NCI-H1092 (cell line): ENCODE measurements at places on chromosomes 2 and 18.

- DNase-seq, result peak; percentile 36
Measured at GRCh38 chr2:55112229-55113031, 62.2 kb upstream of the RTN4 start.

DNA sequence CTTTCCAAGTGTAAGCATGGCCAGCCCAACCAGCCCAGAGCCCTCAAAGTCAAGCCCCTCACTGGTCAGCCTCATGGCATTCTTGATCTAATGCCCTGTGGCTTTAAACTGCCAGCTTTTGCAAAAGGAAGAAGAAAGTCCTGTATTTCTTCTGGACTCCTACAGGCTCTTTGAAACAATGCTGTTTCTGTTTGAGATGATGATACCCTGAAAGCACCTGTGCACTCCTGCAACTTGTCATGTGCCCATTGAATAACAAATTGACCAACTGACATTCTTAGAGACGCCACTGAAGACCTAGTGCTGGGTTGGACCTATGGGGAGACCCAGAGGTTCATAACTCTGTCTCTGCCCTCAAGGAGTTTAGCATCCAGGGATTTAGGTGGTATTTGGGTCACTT, 82.0 kb upstream of the MSH2 start:
- DNase-seq, result no peak

GRCh38 chr2:240998995-240999791, 775 bp downstream of the SNED1 start:
- DNase-seq, result no peak

GRCh38 chr2:203973676-203974075, 37.1 kb downstream of the ICOS start:
- no peak for DNase-seq

GRCh38 chr18:49561289-49562193, at the start of gene LIPG:
TSS of gene LIPG (plus strand) at chr18:49562057. CDS start at chr18:49562309, 252 bp downstream.
- peak; percentile 64 for DNase-seq

DNA sequence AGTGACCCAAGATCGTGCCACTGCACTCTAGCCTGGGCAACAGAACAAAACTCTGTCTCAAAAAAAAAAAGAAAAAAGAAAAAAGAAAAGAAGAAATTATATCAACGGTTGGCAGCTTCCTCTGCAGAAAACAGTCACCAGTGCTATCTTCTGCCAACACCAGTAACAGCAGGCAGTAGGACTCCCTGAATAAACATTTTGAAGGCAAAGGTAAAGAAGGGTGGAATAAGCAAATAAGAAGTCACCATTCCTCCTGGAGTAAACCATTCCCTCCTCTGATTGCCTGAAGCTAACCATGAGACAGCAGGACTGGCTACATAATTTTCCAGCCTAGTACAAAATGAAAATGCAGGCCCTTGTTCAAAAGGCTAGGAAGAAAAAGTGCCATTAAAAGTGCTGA, 9.0 kb upstream of the RNF103 start:
- DNase-seq, result no peak

DNA sequence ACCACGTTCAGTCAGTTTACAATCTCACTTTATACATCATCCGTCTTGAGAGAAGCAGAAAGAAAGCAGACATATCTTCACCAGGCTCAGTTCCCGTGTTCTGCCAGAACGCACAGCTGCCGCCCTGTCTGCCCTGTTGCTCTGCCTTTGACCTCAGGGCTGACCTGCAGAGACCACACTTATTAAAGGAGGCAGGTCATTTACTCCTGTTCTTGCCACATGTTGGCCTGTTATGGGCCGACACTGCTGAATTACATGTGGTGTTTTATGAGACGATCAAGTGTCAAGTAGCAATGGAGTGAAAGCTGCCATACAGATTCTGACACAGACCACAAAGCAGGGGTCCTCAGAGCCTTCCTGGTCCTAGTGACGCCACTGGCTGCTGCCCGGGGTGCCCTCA, 232.2 kb downstream of the TTC32 start:
- DNase-seq, result no peak

GRCh38 chr2:220241423-220241822, 614.0 kb downstream of the SLC4A3 start:
- DNase-seq, result no peak

GRCh38 chr2:58378152-58378551, 137.0 kb upstream of the FANCL start:
- DNase-seq, result no peak

GRCh38 chr2:224260372-224261020, 141.4 kb downstream of the FAM124B start:
- no peak for DNase-seq

- DNase-seq, result no peak
Measured at GRCh38 chr2:164335947-164336346, 285.3 kb downstream of the GRB14 start.

- DNase-seq, result no peak
Measured at GRCh38 chr2:123002660-123003248, 1022.3 kb upstream of the CNTNAP5 start.

- no peak for DNase-seq
Measured at GRCh38 chr2:70603066-70603465, 49.4 kb upstream of the TGFA start.

DNA sequence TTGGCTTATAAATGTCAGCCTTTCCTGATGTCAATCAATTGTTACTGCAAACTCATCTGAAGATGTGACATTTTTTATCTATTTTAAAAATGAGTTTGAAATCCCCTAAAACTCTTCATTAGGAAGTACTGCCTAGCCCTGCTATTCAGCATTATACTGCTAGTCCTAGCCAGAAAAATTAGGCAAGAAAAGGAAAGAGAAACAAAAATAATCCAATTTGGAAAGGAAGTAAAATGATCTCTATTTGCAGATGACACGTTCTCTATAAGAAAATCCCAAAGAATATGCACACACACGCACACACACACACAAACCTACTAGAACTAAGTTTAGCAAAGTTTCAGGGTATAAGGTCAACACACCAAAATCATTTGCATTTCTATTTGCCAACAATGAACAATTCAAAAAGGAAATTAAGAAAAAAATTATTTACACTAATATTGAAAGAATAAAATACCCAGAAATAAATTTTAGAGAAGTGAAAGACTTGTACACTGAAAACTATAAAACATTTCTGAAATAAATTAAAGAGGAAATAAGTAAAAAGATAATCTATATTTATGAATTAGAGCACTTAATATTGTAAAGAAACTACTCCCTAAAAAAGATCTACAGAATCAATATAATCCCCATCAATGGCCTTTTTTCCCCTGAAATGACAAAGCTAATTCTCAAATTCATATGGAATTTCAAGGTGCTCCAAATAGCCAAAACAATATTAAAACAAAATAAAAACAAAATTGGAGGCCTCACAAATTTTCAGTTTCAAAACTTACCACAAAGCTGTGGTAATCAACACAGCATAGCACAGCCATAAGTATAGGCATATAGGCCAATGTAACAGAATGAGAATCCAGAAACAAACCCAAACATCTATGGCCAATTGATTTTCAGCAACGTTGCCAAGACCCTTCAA, 433.7 kb upstream of the TRIB2 start:
- no peak for DNase-seq

DNA sequence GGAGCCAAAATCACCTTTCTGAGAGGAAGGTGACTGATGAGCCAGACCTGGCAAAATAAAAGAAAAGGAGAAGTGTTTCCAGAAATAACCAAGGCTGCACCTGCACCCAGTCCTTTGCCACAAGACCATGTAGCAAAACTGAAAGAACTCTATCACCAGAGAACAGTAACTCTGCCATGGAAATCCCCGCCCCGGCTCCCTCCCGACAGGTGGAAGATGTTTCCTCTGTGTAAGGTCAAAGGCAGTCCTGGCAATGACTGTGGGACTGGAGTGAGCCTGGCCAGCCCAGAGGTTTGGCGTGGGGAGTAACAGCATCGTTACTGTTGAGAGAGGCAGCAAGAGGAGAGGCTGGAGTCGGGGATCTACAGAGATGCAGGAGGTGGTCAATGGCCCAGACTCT, 42.3 kb downstream of the SPRED2 start:
- no peak for DNase-seq

GRCh38 chr2:43572244-43572643, 23.6 kb downstream of the THADA start:
- DNase-seq, result no peak

DNA sequence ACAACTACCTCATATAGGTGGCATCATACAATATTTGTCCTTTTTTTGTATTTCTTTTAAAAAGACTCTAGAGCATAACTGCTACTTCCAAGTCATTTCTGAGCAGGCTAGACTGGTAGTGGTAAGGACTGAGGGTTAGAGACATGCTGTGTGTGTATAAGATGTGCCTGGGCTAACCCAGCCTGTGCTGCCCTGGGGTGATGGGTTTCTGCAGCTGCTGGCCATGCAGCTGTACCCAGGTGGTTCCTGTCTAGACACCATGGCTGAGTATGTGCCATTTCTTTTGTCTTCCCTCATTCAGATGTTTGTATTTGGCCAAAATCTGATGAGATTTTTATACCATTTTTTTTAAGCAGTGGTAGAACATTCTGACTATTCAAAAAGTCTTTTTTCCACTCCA, 40.0 kb downstream of the MERTK start:
- DNase-seq, result no peak
